ENCODE measurements at places on chromosomes 4 and X.

- H3K4me3 ChIP-seq: no peak overlapping the region
- no peaks in the 10 kb centered on the region for H3K4me1 ChIP-seq
- H3K36me3 ChIP-seq: no peaks in the 10 kb centered on the region
- no peaks in the 10 kb centered on the region for H3K27me3 ChIP-seq
- H3K27ac ChIP-seq: no peak overlapping the region
Observed at GRCh38 chr4:110005461-110006056, 92.9 kb downstream of the EGF start.

DNA sequence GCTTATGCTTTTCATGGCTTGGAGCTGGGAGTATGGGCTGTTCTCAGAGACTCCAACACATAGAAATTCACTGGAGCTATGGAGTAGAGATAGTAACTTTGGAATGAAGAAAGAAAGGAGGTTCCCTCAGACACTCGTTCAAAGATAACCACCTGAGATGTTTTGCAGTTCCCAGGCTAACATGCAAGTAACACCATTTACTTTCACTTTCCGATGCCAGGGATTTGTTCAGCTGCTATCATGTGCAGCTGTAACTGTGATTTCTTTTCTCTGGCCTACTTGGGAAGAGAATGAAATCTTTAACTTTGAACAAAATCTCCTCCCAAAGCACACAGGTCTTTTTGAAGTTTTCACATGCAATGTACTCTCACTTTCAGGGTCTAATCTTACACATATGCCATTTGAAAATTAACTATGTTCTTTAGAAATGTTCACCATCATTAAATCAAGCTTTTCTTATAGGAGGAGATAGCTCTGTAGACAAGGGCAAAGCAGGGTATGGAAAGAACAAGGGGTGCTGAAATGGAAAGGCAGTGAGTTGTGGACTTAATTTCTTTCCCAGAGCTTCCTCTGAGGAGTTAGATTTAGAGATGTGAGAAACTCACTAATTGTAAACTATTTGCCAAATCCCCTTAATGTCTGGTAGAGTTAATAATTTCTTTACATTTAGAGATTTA is 514.3 kb downstream of the PDHA2 start:
- H3K27me3 ChIP-seq: no peaks in the 10 kb centered on the region
- H3K4me1 ChIP-seq: no peaks in the 10 kb centered on the region
- no peaks in the 10 kb centered on the region for H3K36me3 ChIP-seq
- DNase-seq: peak; percentile 25
- H3K4me3 ChIP-seq: no peak overlapping the region

DNA sequence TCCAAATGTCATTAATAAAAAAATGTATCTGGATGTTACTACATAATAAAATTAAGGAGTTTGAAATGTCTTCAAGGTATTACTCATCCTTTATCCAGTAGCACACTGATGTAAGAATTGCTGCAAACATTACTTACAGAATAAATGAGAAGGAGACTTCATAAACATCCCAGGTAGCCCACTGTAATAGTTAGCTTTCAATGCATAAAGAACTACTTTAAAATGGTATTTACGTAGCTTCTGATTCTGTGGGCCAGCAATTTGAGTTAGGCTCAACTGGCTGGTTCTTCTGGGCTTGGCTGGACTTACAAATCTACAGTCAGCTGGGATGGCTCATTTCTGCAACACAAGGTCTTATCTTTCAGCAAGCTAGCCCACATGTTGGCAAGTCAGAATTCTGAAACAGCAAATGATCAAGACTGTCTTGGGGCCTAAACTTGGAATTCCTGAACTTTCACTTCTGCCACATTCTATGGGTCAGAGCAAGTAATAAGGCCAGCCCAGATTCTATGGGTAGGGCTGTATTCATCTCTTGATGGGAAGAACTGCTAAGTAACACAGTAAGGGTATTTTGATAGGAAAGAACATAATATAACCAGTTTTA is 522.5 kb downstream of the IQCM start:
- no peak for DNase-seq
- H3K4me1 ChIP-seq: no peaks in the 10 kb centered on the region
- H3K27ac ChIP-seq: no peak overlapping the region
- no peak overlapping the region for H3K4me3 ChIP-seq
- no peaks in the 10 kb centered on the region for H3K36me3 ChIP-seq

GRCh38 chr4:41751449-41752061 is 3.0 kb upstream of the PHOX2B start:
- H3K4me1 ChIP-seq: no peaks in the 10 kb centered on the region
- H3K27ac ChIP-seq: no peak overlapping the region
- no peaks in the 10 kb centered on the region for H3K36me3 ChIP-seq
- H3K4me3 ChIP-seq: no peak overlapping the region
- DNase-seq: no peak

- H3K27ac ChIP-seq: no peak overlapping the region
- H3K4me1 ChIP-seq: no peaks in the 10 kb centered on the region
- H3K36me3 ChIP-seq: no peaks in the 10 kb centered on the region
- DNase-seq: no peak
- no peaks in the 10 kb centered on the region for H3K27me3 ChIP-seq
Observed at GRCh38 chr4:113077575-113077974, 28.1 kb downstream of the ANK2 start.

GRCh38 chr4:86038037-86038436 is 321.8 kb downstream of the MAPK10 start:
- H3K4me3 ChIP-seq: no peak overlapping the region
- peaks cover 6% of the 10 kb centered on the region for H3K4me1 ChIP-seq
- peak; percentile 45 for DNase-seq
- no peaks in the 10 kb centered on the region for H3K27me3 ChIP-seq
- H3K27ac ChIP-seq: no peak overlapping the region

DNA sequence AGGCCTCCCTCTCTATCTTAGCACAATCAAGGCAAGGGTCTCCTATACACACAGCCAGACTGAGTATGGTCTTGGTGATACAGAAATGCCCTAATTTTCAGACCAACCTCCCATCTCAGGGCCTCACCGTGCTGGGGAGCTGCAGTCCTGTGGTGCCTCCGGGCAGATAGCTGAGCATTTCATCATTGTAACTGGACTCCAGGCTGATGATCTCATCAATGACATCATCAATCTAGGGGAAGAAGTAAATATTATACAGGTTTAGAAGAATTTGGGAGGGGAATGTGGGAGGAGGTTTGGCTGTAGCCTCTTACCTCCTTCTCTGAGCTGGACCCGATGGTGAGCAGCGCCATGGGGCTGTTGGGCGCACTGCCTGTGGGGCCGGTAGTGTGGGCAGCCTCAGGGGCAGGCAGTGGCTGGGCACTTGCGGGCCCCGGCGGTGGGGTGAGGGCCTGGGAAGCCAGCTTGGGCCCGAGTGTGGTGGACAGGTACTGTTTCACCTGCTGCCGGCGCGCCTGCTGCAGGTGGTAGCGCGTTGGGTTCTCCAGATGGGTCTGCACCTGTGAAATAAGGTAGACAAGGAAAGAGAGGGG is 5.2 kb downstream of the TFE3 start:
- H3K27ac ChIP-seq: no peak overlapping the region
- peaks cover 21% of the 10 kb centered on the region for H3K36me3 ChIP-seq
- no peaks in the 10 kb centered on the region for H3K27me3 ChIP-seq
- peaks cover 7% of the 10 kb centered on the region for H3K4me1 ChIP-seq
- no peak for DNase-seq
- no peak overlapping the region for H3K4me3 ChIP-seq

DNA sequence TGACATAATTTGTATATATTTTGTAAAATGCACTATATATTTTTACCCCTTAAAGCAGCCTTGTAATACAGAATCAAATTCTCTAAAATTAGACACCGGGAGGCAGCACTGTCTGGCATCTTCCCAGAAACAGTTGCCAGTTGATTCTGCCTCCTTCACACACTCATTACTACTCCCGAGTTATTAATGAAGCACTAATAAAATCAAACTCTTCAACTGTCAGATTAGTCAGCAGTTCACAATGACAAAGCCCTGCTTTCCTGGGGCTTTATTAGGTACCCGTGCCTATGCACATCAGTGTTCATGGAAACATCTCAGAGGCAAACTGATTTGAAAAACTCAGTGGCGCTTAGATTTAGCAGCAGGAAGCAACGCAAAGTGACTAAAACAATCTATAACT is 103.5 kb upstream of the VEGFC start:
- no peaks in the 10 kb centered on the region for H3K36me3 ChIP-seq
- H3K27ac ChIP-seq: no peak overlapping the region
- H3K27me3 ChIP-seq: no peaks in the 10 kb centered on the region
- H3K4me3 ChIP-seq: no peak overlapping the region
- no peaks in the 10 kb centered on the region for H3K4me1 ChIP-seq

DNA sequence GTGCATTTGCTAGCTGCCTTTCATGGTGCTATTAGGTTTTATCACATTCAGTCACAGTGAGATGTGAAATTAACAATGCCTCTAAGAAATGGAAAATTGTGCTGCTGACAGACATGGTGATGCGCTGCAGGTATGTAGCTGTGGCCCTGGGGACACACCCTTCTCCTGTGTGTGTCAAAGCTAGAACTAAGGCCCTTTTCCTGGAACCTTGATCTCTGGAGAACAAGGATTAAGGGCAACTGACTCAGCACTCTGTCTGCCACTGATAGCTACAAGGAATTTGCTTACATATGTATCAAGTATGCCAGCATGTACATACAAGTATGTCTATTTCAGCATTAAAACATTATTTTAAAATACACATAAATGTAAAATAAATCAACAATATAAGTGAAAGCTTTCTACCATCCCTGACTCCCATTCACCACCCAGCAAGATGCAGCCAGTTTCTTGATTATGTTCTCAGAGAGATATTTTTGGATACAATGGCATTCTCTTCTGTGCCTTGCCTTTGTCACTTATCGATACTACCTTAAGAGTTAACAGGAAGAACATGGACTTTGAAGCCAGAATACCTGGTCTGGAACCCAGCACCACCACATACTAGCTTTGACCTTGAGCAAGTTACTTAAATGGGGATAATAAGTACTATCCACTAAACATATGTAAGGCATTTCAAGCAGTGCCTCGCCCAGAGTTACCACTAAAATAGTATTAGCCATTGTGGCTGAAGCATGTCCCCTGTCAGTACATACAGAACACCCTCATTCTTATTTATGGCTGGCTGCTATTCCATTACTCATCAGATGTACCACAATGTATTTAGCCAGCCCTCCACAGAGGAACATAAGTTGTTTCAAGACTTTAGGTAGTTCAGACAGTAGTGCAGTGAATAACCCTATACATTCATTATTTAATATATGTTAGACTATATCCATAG is 68.5 kb downstream of the NPNT start:
- no peaks in the 10 kb centered on the region for H3K36me3 ChIP-seq
- H3K4me1 ChIP-seq: peaks cover 1% of the 10 kb centered on the region
- no peak for DNase-seq
- no peak overlapping the region for H3K4me3 ChIP-seq
- no peaks in the 10 kb centered on the region for H3K27me3 ChIP-seq

DNA sequence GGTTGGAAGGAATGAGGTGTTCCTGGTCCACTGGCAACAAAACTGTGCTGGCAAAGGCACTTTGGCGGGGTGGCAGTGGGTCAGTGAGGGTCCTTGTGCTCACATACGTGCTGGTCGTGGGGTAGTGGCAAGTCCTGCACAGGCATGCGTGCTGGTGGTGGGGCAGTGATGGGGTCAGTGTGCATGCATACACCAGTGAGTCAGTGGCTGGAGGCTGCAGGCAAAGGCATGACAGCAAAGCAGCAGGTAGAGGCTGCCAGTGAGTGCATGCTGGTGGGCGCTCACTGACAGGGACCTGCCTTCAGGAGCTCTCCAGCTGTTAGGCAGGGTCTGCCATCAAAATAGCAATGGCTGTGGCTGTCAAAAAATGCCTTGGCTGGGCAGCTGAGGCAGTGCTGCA is 42.1 kb downstream of the TMPRSS11E start:
- DNase-seq: no peak
- no peaks in the 10 kb centered on the region for H3K27me3 ChIP-seq
- no peak overlapping the region for H3K4me3 ChIP-seq
- H3K27ac ChIP-seq: no peak overlapping the region
- H3K36me3 ChIP-seq: no peaks in the 10 kb centered on the region

DNA sequence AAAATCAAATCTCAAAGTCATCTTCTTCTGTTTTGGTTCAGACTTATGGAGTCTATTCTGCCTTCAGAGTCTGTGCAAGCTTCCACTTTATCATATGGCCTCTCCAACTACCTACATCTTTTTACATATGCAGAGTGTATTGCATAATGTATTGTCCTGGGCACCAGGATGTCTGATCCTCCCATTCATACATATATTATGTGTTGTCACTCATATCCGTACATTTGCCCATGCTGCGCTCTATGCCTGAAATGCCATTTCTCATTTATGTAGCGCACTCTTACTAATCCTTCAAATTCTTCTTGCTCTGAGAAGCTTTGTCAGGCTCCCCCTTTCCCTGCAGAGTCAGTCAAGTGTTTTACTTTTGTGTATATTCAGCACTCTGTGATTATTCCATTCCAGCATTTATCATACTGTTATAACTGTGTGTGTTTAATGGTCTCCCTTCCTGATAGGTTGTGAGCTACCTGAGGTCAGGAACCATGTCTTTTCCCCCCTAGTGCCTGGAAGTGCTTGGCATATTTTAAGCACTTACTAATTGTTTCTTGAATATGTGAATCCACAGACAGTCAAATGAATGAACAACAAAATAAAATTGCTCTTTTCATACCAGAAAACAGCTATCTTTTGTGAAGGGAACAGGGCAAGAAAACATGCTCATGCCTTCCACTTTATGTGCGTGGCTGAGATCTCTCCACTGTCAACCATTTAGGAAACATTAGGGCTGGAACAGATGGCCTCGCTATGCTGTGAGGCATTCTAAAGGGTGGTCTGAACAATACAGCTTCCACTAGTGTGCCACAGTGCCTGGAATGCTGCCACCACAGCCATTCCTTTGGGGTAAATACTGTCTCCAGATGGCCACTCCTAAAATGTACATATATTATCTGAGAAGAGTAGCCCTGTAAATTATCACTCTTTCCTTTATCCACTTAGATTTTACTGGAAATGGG is 81.8 kb downstream of the GLUD2 start:
- no peaks in the 10 kb centered on the region for H3K36me3 ChIP-seq
- no peak overlapping the region for H3K4me3 ChIP-seq
- H3K4me1 ChIP-seq: no peaks in the 10 kb centered on the region
- peaks cover 2% of the 10 kb centered on the region for H3K27me3 ChIP-seq
- DNase-seq: no peak

- H3K36me3 ChIP-seq: no peaks in the 10 kb centered on the region
- DNase-seq: peak; percentile 24
- H3K4me1 ChIP-seq: no peaks in the 10 kb centered on the region
- H3K27ac ChIP-seq: peak overlapping the region; percentile 45
- no peaks in the 10 kb centered on the region for H3K27me3 ChIP-seq
Observed at GRCh38 chrX:38357747-38358673, 5.6 kb downstream of the OTC start.
